Hematopoietic multipotent progenitor cell treated with erythropoietin and hydrocortisone succinate and interleukin-3 and kit ligand, for 6 days (in vitro differentiated cells): ENCODE measurements at places on chromosomes 3 and 15.

DNA sequence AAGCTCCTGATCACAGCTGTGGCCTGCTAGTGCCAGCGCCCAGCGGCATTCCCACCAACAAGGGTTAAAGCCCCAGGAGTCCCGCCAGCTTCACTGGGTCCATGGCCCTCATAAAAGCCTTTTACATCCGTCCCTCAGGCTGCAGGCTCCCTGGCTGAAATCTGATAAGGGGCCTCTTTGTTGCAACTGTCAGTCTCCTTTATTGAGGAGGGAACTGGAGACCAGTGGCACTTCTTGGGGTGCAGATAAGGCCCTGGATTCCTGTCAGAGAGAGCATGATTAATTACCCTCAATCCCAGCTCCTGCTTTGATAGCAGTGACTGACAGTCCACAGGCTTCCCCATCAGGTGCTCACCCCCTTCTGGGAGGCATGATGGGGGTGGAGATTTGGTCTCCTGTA is 30.9 kb upstream of the CLK3 start:
- peak; percentile 79 for DNase-seq

DNA sequence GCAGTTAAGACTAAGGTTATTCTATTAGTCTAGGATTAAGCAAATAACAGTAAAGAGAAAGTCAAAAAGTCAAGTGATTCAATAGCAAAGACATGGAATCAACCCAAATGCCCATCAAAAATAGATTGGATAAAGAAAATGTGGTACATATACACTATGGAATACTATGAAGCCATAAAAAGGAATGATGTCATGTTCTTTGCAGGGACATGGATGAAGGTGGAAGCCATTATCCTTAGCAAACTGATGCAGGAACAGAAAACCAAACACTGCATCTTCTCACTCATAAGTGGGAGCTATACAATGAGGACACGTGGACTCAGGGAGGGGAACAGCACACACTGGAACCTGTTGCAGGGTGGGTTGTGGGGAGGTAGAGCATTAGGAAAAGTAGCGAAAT is 29.0 kb downstream of the UNC13C start:
- DNase-seq = no peak

DNA sequence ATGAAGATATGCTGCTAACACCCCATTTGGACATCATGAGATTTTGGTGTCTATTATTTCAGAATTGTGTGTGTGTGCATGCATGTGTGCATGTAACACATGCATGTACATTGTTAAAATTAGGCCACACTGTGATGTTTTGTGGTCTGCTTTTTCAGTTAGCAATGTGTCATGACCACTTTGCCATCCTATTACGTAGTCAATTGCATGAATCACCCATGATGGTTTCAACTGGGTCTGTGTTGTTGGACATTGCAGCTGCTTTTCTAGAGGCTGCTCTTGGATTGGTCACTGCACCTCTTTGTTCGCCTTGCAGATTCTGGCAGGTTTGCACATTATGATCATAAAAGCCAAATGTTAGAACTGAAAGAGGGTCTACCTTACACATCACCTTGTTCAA is 101.0 kb upstream of the THBS1 start:
- DNase-seq = no peak

GRCh38 chr15:69071260-69071659 is 56.8 kb downstream of the NOX5 start:
- DNase-seq = no peak

- DNase-seq = no peak
Observed at GRCh38 chr3:99690761-99691369, 52.5 kb downstream of the COL8A1 start.

DNA sequence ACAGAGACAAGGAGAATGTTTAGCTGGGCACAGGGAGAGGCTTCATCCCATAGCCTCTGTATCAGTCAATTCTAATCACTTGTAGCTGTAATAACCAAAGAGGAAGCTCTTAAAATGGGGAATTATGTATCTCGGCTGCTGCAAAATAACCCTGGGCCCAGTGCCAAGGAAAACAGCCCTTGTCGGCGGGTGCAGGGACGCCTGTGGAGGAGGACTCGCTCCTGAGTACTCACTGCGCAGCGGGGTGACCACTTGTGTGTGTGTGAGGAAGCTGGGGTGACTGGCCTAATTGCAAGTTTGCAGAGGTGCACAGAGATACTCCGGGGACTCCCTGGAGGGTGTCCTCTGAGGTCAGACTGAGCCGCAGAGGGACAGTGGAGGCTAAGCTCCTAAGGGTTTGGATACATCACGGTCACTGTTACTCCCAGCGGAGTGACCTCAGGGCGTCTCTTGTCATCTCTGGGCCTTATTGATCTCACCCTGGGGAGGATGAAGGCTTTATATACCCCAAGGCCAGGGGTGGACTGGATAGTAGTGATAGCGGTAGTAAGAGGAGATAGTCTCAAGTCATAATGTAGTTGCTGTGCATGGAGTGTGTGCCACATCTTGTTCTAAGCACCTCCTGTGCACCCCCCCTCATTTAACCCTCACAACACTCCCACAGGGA is 37.2 kb downstream of the SLC6A6 start:
- DNase-seq = peak; percentile 84

GRCh38 chr15:52008698-52009434 is 10.2 kb upstream of the MAPK6 start:
- no peak for DNase-seq

- no peak for DNase-seq
Observed at GRCh38 chr3:33363113-33363800, 76.9 kb downstream of the UBP1 start.

DNA sequence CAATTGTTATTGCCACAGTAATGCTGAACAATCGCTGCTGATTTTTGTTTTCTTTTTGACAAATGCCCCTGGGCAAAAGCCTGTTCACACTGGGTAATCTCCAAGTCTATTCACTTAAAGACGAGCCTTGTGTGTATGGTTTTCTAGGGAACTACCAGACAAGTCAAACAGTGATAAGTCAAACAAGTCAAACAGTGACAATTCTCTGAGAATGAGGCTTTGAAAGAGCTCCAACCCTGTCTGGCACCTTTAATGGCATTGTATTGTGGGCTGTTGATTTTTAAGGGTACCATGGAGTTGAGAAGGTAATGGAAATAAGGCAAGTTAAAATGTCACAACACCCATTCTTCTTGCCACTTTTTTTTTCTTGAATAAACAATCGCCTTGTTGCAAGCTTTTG is 59.4 kb upstream of the TMC3 start:
- DNase-seq = no peak

GRCh38 chr3:133301194-133301593 is 98.7 kb upstream of the BFSP2 start:
- no peak for DNase-seq

GRCh38 chr3:112394003-112394640 is 61.2 kb downstream of the CD200 start:
- DNase-seq = no peak

GRCh38 chr3:134235577-134236076 is 15.0 kb downstream of the RYK start:
- no peak for DNase-seq

DNA sequence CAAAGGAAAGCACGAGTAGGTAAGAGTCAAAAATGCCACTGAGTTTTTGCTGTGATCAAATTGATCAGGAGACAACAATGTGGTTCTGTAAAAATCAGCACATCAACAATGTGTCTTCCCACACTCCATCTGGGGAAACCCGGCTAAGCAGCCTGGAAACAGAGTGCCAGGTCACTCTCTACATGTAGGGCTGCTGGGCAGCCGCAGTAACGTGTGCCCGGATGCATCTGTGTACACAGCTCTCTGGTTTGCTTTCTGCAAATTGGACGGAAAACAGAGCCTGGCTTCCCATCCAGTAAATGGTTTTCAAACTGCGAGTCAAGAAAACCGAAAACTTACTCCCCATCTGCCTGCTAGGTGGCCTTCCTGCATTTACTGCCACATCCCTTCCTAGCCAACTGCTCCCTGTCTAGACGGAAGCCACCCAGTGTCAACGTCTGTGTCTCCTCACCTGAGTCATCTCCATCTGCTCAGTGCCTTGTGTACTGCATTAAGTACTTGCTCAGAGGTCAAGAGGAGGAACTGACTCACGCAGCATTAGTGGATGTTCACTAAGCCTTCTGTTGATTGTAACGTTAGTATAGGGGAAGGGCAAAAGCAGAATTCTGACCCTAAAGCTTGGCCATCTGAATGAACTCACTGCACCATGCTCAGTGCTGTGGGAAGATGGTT is 124.1 kb downstream of the TJP1 start:
- DNase-seq = no peak

- DNase-seq = no peak
Observed at GRCh38 chr3:129460572-129460971, 20.5 kb downstream of the IFT122 start.

GRCh38 chr15:91863621-91864255 is 10.2 kb downstream of the SLCO3A1 start:
- DNase-seq = no peak

- no peak for DNase-seq
Observed at GRCh38 chr3:186319945-186320344, 42.1 kb downstream of the DGKG start.

DNA sequence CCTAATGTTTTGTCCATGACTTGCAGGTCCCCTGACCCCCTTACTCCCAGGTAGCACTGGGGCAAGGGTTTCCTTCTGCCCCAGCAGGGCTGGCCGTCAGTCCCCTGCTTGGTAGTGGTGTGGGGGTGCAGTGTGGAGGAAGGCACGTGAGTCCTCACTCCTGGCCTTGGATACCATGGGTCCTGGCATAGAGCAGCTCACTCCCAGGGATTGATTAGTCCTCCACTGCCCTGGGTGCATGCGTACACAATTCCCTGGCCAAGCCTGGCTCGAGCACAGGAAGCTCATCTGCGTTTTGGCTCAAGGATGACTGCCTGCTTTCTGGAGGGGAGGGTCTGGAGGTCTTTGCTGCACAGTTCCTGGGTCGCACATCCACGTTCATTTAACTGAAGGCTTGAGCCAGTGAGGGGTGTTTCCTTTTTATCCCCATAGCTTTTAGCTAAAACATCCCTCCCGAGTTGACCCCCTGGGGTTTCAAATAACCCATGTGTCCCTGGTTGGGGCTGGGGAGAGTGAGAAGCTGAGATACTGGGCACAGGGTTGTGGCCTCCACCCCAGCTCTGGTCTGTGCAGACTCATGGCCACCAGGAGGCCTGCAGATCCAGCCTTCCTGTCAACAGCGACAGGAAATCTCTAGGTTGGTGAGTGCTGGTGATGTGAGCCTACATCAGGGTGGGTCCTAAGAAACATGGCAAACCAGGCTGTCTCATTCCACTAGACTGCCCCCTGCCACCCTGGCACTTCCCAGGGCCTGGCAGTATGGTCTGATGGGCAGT is 11.5 kb downstream of the HEMK1 start:
- no peak for DNase-seq

DNA sequence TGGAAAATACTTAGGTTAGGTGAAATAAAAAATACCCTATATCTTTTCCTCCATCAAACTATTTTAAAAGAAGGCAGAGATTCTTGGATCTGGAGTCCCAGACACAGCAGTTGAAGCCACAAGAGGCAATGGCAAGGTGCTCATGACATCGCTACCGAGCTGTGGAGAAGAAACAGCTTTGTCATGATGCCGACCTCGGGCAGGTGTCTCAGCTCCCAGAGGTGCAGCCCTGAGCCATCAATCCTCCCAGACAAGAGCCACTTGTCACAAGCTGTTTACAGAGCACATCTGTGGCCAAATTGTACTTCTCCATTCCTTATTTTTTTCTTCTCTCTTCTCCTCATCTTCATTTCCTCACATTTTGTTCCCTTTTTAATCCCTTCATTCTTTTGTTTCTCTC is 50.8 kb downstream of the GPR176 start:
- no peak for DNase-seq

- DNase-seq = no peak
Observed at GRCh38 chr3:69683082-69683806, 56.0 kb upstream of the MITF start.

- DNase-seq = no peak
Observed at GRCh38 chr3:70431911-70432310, 119.5 kb upstream of the MDFIC2 start.

DNA sequence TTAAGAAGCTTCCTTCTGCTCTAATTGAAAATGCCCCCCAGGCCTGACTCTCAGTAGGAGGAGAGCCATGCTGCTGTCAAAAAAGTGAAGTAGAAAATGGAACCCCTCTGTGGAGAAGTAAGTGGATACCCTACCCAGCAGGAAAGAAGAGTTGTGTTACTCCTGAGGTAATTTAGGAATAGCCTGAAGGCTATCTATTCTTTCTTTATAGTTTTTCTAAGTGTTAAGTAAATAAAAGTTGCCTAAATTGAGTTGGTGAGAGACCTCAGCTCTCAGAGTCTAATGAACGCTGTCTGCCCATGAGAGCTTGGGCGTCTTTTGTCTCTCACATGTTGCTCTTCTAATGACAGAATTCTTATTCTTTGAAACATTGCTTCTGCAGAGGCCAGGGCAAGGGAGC is 116.2 kb downstream of the NSUN3 start:
- no peak for DNase-seq

DNA sequence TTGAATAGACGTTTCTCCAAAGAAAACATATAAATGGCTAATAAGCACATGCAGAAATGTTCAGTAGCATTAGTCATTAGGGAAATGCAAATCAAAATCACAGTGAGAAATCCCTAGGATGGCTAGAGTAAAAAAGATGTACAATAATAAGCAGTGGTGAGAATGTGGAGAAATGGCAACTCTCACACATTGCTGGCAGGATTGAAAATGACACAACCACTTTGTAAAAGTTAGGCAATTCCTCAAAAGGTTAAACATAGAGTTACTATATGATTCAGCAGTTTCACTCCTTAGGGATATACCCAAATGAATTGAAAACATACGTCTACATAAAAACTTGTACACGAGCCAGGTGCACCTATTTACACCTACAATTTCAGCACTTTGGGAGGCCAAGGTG is 108.7 kb downstream of the ITPR1 start:
- no peak for DNase-seq

- no peak for DNase-seq
Observed at GRCh38 chr3:163726125-163726524, 1352.2 kb downstream of the SI start.

GRCh38 chr3:140597792-140598191 is 80.1 kb upstream of the TRIM42 start:
- DNase-seq = no peak

DNA sequence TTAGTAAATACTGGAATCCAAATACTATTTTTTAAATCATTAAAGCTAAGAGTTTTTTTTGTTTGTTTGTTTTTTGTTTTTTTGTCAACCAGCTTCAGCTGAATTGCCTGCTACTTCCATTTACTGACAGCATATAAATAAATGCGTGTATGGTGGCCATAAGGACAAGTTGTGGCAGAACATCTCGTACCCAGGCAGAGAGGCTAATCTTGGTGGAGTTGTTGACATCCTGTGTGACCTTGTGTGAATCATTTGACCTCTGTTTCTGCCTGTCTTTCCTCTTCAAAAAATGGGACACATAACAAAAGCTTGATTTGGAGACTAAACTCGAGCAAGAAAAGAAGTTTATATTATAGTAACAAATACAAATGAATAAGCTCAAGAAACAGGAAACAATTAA is 734.2 kb downstream of the MCTP2 start:
- no peak for DNase-seq
